ENCODE measurements at places on chromosomes 16 and 17.

- no peak for DNase-seq
Observed at GRCh38 chr16:81917375-81917774, 93.9 kb downstream of the SDR42E1 start.

- no peak for DNase-seq
Observed at GRCh38 chr16:17259751-17260270, 210.9 kb downstream of the XYLT1 start.

DNA sequence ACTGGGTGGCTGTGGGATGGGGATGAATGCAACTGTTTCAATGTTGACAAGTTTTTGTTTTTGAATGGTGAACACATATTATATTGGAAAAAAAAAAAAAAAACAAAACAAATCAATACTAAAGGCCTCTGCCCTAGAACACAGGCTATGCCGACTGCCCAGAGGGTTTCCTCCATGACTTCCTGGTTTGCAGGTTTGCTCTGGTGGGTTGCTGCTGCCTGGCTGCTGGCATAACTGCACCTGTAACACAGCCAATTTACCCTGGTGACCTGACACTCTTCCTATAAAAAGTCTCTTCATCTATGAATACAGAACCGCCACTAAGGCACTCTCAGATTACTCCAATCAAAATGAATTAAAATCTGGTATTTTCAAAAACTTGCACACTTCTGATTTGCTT lies 10.4 kb downstream of the GLYR1 start:
- no peak for DNase-seq

DNA sequence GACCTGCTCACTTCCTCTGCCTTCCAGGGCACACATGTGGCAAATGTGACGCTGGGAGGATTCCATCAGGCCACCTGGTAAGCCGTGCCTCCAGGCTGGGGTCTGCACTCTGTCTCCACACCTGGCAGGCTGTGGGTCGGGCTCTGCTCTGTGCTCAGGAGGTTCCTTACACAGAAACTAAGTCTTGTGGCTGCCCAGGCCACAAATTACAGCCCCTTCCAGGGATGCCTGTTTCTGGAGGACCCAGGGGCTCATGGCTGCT lies 58.2 kb downstream of the RMI2 start:
- DNase-seq: no peak

- no peak for DNase-seq
Observed at GRCh38 chr17:76940738-76941350, 72.6 kb downstream of the MGAT5B start.

DNA sequence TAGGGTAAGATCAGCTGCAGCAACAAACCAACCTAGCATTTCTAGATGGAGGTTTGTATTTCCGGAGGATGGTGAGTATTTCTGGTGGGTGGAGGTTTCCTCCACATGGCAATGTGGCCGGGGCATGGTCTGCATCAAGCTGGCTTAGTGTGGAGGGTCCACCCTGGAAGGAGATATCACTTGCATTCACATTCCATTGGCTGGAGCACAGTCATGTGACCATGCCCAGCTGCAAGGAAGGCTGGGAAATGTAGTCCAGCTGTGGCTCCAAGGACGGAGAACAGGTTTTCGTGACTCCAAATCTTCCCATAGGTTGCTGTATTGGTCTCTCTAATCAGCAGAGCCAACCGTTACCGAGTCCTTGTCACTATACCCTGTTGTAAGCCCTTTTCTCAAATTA lies 68.7 kb downstream of the RAI1 start:
- DNase-seq: no peak

DNA sequence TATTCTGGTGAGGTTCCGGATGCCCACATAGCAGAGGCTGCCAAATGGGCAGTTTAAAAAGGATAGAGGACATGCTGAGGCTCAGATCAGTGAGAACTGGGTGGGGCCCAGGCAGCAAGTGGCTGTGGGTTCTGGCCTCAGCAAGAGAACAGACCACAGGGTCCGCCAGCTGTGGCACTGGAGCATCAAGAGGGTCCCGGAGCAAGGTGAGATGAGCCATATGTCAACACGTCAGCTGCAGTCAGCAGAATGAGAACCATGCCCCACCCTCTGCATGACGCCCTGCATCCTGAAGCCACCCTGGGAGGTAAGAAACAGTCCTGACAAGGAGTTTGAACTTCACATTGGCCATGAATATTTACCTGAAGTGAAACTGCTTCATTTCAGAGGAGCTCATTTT lies 20.1 kb upstream of the CCL5 start:
- DNase-seq: no peak

DNA sequence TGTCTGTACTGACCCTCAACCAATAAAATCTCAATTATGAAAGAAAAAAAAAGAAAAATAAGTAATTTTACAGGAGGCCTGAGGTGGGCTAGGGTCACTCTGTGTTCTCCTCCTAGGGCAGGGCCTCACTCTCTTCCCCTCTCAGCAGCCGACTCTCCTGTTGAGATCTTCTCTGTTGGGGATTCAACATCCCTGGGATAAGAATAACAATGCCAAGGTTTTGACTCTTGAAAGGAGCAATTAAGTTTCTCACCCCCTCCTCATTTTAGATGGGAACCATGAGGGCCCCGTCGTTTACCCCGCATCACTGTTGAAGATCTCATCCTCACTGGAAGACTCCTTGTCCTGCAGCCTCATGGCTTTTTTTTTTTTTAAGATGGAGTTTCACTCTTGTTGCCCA lies 21.5 kb upstream of the BRCA1 start:
- no peak for DNase-seq

DNA sequence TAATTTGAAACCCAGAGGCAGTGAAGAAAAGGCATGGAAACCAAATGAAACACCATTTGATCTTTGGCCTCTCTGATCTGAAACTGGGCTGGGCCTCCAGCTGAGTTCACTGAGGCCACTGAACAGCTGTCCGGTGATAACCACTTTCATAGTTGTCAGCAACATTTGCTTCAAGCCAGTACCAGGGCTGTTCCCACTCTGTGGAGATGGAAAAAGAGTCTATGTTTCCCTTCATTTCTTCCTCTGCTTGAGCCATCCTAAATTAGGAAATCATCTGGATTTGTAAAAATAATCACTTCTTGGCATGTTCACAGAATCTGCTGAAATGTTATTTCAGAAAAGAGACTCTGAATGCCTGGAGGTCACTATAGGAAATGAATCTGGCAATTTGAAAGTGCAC lies 119.3 kb downstream of the STX8 start:
- DNase-seq: no peak

GRCh38 chr16:49856672-49857330 lies 889 bp upstream of the ZNF423 start:
- DNase-seq: peak; percentile 19

Measured in GM04503 (cell line).